ENCODE measurements at places on chromosomes 6 and 20. TPM values are rescaled to one million over a fixed set of nuclear protein-coding genes. Genes with fewer than 3 reads are reported as not detected.

DNA sequence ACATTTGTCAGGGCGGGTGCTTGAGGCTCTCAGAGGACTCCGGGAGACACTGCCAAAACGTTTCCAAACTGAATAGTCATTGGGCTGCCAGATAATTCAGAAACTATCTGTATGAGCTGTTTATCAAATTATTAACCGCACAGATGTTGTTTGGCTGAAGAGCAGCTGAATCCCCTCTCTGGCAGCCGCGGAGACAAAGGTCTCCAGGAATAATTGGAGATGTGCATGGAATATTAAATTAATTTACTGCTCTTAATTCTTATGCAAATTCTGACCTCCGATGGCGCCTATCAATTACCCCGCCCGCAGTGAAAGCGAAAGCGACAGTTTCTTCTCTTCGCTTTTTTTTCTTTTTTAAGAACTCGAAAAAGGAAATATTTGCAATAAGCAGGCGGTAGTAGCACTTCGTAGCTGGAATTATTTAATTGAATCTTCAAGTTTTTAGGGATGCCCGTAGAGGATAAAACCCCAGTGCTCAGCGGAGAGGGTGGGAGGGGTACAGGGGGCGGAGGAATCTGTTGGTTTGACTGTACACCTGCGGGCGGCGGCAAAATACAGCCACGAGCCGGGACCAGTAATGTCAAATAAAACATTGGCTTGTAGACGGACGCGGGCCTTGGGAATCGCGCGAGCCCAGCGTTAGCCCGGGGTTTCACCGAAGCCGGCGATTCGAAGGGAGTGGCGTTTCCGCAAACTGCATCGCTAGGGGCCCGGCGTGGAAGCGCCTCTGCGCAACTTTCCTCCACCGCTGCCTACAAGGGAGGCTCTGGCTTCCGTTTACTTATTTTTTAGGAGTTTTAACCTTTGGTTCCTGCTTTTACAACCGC lies 6.2 kb downstream of the LINC00237 start:
- DNase-seq, result no peak

GRCh38 chr20:3000852-3001523 lies 42.4 kb upstream of the GNRH2 start:
- peak; percentile 70 for DNase-seq

- DNase-seq, result no peak
Observed at GRCh38 chr6:149859938-149860337, 4.2 kb downstream of the LRP11 start.

- DNase-seq, result peak; percentile 57
Observed at GRCh38 chr6:122014961-122015360, 384.5 kb upstream of the HSF2 start.

Gene MCHR2
- not detected for total RNA-seq

Gene ANGPT4
- not detected for total RNA-seq

GRCh38 chr20:31790401-31790800 lies 28.8 kb upstream of the MYLK2 start:
- no peak for DNase-seq

Gene ZNF391
- total RNA-seq, result 3.7 TPM

GRCh38 chr6:120005292-120005976 lies 655.9 kb upstream of the MAN1A1 start:
- DNase-seq, result peak; percentile 85

- peak; percentile 97 for DNase-seq
Observed at GRCh38 chr6:30744054-30744805, at the start of gene IER3. TSS of gene IER3 (minus strand) at chr6:30744547. CDS start at chr6:30744518, 29 bp downstream.

Gene QKI
- 192 TPM for total RNA-seq

DNA sequence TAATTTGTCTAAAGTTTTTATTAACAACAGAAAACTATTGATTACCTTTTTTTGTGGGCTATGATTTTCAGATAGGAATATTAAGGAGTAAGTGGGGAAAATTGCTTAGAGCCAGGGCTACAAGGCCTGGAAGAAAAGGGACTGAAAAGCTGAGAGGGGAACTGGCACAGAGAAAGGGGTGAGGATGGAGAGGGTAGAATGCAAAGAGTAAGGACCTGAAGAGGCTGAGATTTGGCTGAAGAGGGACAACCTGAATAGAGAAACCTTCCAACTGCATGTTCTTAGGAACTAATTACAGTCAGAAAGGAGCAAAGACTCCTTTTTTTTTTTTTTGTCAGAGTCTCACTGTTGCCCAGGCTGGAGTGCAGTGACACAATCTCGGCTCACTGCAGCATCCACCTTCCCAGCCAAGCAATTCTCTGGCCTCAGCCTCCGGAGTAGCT lies 16.7 kb downstream of the BTN2A1 start:
- DNase-seq, result no peak

Gene EYS
- not detected for total RNA-seq

Gene TINAG
- total RNA-seq, result not detected

DNA sequence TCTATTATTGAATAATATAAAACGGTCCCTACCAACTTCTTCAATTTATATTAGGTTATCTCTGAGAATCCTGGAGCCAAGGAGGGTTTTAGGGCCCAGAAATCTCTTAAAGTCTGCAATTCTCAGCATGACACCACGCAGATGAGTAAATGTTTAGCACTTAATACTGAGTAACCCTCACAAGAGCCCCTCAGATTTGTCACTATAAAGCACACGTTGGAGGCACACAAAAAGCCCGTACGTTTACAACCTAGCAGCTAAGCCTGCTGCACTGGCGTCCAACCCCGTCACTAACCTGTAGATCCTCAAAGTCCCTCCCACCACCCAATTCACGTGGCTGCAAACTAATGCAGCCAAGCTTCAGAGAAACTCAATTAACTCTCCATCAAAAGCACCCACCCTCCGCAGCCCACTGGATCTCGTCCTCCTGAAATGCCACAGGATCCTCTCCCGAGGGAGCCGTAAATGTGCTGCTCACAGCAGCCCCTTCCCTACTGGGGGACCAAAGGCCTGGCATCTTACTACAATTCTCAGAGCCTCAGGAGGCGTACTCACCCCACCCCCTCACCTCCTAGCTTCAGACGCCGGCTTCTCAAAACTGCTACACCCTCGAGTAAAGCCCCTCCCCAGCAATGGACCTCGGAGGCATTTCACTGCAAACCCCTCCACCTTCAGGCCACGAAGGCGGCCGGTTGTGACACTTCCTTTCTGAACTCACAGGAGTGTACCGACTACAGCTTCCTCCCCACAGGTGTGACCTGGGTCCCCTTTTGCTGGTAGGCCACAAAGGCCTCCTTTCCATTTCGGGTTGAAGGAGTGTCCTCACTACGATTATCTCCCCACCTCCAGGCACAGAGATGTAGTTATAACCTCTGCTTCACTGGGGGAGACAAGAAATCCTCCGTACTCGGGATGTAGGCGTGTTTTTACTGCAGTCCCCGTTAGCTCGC lies 909 bp downstream of the CPNE1 start:
- peak; percentile 21 for DNase-seq

- DNase-seq, result no peak
Observed at GRCh38 chr20:10051185-10051584, 16.4 kb downstream of the ANKEF1 start.

Gene RHAG
- total RNA-seq, result not detected

DNA sequence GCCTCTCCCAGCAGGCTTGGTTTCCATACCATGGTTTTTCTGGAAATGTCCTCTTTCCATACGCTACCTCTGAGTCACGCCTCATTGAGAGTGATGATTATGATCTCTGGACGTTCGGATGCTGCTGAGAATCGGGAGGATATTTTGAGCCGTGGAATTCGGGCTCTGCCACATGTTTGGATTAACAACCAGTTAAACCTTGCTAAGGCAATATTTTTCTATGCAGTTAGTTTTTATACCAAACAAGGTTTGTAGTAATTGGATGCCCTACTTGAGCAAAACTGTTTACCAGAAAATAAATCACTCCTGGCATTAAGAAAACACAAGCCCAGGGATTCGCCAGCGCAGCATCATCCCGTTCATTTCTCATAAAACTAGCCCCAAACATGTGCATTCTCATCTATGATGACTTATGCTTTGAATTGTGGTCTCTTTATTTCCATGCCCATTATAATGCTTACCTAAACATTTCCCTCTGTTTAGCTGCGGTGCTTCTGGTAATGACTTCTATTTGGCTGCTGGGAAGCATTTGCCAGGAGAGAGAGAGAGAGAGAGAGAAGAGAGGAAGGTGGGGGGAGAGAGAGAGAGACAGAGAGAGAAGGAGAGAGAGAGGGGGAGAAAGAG lies 198.9 kb downstream of the CLIC5 start:
- DNase-seq, result no peak

Gene ZNF512B
- 4.0 TPM for total RNA-seq

GRCh38 chr20:63206878-63207277 lies 9.1 kb downstream of the YTHDF1 start:
- peak; percentile 75 for DNase-seq

DNA sequence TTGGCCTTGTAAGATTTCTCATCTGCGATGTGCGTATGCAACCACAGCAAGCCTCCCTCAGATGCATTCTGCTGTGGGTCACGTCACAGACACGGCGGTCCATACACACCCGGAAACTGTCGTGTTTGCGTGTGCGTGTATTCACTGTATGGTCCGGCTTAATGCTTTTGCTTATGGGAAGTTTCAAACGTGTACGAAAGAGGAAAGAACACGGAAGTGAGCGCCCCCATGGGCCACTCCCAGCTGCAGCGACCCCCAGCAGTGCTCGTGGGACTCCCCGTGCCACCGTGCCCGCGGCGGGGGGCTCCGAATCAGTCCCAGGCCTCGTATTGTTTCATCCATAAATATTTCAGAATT lies 10.2 kb downstream of the DLL1 start:
- DNase-seq, result no peak

Gene SLC13A3
- 4.1 TPM for total RNA-seq

- no peak for DNase-seq
Observed at GRCh38 chr6:84467296-84467695, 239.9 kb upstream of the CEP162 start.

Gene RREB1
- total RNA-seq, result 6.0 TPM

DNA sequence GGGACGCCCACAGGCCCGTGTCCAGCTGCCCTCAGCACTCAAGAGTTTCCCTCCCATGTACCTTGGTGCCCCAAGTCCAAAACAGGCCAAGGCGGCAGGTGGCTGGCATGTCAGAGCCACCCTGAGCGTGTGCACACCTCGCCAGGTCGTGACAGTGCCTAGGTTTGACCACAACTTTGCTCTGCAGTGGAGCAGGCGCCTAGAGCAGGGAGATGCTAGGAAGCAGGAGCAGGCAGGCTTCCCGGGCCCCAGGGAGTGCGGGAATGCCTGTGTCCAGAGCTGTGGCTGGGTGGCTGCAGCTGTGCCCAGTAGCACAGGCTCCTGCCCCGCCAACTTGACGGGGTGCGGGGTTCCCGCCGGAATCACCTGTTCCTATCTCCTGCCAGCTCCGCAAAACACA lies 380.8 kb upstream of the IMPG1 start:
- DNase-seq, result no peak

- peak; percentile 80 for DNase-seq
Observed at GRCh38 chr6:38239719-38240451, 399.8 kb downstream of the BTBD9 start.

- peak; percentile 72 for DNase-seq
Observed at GRCh38 chr6:43021270-43022047, at the start of gene RRP36. TSS of gene RRP36 (plus strand) at chr6:43021623. CDS start at chr6:43021655, 32 bp downstream.

DNA sequence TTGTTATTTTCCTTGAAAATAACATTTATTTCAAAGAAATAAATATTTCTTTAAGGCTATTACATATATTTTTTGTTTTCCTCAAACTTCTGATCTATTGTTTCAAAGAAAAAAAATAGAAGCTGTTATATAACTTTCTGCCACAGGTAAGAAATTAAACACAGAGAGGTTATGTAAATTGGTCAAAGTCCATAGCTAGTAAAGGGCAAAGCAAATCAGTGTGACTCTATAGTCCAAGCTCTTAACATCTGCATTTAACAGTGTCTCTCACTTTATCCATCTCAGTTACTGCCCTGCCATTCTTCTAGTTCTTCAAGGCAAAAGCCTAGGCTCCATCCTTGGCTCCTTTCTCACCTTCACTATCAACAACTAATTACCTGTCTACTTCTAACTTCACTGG lies 57.1 kb downstream of the RWDD2A start:
- DNase-seq, result no peak

Gene HAO1
- not detected for total RNA-seq

Gene SNTA1
- total RNA-seq, result 45.1 TPM

Gene PACSIN1
- not detected for total RNA-seq

DNA sequence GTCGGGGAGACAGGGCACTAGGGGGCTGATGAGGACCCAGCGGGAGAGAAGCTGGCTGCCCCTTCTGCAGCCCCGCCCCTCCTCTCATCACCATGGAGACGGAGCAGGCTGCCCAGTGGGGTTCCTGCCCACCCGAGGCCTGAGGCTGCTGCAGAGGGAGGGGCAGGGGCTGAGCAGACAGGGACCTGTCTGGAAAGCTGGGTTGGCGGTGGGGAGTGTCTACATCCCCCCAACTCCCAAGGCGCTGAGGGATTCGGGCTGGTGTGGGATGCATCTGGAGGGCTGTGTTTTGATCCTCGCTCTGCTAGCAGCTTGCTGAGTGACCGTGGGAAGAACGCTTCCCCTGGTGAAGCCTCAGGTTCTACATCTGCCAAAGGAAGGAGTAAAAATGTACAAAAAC lies 1.2 kb upstream of the BPI start:
- DNase-seq, result no peak

Gene CDH4
- 0.29 TPM for total RNA-seq

GRCh38 chr6:150857945-150858308 lies 7.6 kb upstream of the MTHFD1L start:
- no peak for DNase-seq

Gene TRIM38
- 7.7 TPM for total RNA-seq

DNA sequence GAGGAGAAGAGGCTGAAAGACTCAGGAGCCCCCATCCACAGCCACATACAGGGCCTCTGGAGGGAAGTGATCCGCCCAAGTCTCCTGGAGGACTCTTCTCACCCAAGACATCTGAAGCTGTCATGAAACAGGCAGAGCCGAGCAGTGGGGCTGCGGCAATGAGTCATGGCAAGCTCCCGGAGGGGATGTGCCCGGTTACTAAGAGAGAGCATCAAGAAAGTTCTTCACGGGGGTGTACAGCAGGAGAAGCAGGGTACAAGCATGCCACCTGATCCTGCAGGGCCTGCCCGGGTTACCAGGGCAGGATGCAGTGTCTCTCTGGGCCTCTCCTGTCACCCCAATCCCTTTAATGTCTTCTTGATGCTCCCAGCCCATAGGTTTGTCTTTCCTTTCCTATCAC lies 21.1 kb downstream of the TRIM26 start:
- DNase-seq, result peak; percentile 74

Measured in RPMI7951 (cell line).